SK-N-SH treated with all-trans-retinoic acid at 6 μM for 48 hours (cell line): ENCODE measurements at places on chromosomes 5 and 9.

DNA sequence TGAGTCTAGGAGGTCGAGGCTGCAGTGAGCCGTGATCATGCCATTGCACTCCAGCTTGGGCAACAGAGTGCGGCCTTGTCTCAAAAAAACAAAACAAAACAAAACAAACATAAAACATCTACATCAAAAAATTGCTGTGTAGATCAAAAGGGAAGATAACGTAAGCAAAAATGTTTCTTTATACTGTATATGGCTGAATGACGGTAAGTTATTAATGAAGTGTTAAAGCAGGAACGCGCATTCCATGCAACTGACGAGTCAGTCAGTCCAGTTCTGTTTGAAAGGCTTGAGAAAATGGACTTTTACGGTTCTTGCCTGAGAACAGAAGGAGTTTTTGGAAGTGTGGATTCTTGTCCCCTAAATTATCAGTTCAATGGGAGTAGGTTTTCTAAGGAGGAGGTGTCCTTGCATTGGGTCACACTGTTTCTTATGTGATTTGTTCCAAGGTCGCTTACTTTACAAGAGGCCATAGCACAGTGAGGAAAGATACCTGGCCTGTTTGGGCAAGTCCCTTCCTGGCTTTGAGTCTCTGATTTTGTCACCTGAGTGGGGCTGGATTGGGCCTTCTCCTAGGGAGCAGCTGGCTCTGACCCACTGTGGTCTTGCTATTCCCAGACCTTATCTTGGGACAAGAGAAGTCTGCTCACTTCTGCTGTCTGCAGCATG is 6.6 kb upstream of the PTGS1 start:
- ATAC-seq: no peak

DNA sequence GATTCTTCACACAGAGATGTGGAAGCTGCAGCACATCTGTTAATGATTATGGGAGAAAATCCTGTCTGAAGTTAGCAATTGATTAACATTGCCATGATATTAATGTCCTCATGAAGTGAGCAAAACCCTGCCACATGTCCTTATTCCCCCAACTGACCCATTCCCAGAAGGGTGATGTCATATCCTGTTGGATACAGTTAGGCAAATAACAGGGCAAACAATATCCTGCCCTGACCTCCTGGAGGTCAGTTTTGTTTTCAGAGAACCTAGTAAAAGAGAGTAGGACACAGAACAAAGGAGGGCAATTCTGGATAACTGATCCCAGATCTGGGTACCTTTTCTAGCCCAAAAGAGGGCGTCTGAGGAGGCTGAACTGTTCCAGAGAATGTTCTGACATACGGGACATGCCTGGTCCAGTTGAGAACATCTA is 11.0 kb downstream of the ABLIM3 start:
- ATAC-seq: peak; percentile 40

- no peak for ATAC-seq
These were observed 355.6 kb upstream of the DAB2 start for GRCh38 chr5:39780347-39780746.

DNA sequence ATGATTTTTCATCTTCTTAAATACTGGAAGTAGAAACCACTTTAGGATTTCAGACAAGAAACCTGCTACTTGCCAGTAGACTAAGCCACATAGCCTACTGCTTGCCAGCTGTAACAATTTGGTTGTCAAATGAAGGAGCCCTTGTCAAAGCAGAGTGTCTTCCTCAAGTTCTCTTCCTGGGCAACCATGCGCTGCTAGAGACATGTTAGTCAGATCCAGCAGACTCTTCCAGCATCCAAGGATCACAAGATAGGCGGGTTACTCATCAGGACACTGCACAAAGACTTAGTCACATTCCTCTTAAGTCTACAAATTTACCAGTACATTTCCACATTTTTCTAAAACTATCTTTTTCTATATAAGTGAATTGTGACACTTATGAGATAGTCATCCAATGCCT is 24.4 kb downstream of the SKIC3 start:
- ATAC-seq: peak; percentile 66; the same call in 2 of the 3 replicates

- no peak for ATAC-seq
These were observed 2.7 kb upstream of the PCBD2 start for GRCh38 chr5:134902071-134902801.

- no peak for ATAC-seq
These were observed 26.9 kb downstream of the RAI14 start for GRCh38 chr5:34682926-34683623.

DNA sequence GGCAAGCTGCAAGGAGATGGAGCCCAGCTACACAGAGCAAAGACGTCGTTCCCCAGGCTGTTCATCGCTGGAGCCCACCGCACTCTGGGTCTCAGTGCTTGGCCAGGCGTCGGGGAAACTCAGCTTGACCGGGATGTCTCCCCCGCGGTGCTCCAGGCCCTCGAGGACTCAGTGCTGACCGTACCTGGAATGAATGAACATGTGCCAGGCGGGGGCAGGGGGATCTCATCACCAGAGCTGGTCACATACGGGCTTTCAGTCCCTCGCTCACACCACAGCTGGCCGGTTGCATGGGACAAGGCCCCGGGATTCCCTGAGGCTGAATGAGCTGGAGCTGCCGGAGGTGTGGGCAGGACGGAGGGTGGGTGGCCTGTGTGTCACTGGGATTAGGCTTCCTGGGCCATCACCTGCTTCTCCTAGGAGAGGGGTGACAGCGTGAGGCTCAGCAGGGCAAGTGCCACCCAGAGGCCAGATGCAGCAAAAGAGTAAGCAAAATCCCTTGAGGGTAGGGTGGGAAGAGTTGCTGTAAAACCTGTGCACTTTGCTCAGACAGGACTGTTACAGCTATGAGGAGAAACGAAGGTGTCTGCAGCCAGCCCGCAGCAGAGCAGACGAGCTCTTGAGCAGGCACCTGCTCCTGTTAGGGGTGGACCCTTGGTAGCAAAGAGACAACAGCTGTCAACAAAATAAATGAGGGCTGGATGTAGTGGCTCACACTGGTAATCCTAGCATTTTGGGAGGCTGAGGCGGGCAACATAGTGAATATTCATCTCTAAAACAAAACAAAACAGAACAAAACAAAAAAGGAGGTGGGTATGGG is 70.7 kb upstream of the RAPGEF1 start:
- no peak for ATAC-seq

- ATAC-seq: peak; percentile 87
These were observed 17.7 kb downstream of the RALGDS start for GRCh38 chr9:133103183-133103986.
